IMR-90 (cell line): ENCODE measurements at places on chromosomes 11 and 22.

DNA sequence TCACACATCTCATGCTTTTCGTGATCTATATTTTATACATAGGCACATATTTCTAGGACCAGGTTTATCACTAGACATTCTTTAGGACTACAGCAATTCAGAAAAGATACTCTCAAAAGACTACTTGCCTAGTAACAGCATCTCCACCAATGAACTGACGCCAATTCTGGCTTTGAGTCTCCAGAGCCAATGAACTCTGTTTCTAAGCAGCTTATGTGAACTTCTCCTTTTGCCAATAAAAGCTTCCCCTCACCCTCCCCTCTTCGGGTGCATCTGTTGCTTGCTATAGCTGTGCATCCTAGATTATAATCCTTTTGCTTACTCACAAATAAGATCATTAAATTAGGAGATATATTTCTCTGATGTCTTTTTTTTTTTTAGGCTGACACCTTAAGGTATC, 11.4 kb upstream of the ANKK1 start:
- DNase-seq = peak; percentile 30

- no peak for DNase-seq
Observed at GRCh38 chr11:108847298-108847990, 182.6 kb downstream of the DDX10 start.

DNA sequence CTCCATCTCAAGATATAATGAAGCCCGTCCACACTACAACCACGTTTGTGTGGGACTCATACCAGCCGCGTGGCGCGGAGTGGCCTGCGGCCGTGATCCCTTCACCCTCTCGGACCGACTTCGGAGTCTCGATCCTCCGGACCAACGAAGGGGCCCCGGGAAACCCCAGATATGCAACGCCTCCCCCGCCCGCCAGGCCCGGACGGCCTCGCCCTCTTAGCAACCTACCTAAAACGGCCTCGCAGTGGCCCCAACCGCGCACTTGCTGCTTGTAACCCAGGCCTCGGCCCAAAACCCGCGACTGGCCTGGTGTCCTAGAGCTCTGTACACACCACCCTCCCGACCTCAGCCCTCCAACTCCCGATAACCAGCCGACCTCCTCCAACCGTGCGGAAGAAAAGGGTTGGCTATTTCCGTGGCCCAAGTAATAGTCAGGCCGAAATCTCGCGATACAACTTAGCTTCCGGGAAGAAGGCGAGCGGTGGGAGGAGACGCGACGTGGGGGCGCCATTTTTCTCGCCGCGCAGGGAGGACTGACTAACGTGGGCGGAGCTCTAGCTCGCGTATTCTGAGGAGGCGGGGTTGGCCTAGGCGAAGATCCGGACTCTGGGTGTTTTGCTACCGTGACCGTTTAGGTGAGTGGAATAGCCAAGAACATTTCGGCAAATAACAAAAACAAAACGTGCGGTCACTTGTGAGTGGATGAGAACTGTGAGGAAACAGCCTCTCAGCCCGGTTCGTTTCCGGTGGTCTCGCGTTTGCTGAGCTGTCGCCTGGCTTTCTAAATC, at the start of the genes C11orf54 and TAF1D:
Gene C11orf54, plus strand, starts transcription at position 579 of the 788 bp plus-strand sequence. CDS start 5,722 bp downstream, outside the sequence.
Gene TAF1D, minus strand, starts transcription at position 402 of the 788 bp plus-strand sequence. CDS start 2,191 bp downstream, outside the sequence.
- DNase-seq = peak; percentile 97

- peak; percentile 48 for DNase-seq
Observed at GRCh38 chr11:6419009-6419631, at the start of gene APBB1. Gene APBB1, minus strand, starts transcription at chr11:6419094. Its CDS starts 7,747 bp downstream, at chr11:6411347.

- DNase-seq = peak; percentile 90
Observed at GRCh38 chr11:696955-697491, 1.4 kb downstream of the TMEM80 start.

DNA sequence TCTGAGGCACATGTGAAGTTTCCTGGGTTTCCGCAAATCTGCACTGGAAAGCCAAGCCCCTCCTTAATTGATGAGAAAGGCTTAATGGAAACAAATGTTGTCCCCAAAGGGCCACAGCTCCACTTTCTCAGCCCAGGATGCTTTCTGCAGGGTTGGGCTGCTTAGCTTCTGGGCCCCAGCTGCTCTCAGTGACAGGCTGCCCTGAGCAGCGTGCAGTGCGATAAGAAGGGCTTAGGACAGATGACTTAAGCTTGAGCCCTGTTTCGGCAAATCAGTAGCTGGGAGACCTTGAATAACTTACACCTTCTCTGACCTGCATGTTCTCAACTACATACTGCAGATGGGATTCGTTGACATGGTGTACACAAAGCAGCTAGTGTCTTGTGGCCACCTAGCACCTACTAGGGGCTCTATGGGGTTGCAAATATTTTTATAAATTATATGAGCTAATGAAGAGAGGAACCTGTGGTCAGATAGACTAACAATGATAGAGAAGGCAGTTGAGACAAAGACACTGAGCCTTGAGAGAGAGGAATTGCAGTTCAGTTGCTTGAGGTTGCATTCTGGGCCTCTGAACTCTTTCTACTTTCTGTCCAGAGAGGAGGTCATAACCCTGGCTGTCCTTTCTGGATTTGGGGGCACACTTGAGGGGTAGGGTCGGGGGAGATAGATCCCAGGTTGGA, 11.5 kb downstream of the STX3 start:
- no peak for DNase-seq

DNA sequence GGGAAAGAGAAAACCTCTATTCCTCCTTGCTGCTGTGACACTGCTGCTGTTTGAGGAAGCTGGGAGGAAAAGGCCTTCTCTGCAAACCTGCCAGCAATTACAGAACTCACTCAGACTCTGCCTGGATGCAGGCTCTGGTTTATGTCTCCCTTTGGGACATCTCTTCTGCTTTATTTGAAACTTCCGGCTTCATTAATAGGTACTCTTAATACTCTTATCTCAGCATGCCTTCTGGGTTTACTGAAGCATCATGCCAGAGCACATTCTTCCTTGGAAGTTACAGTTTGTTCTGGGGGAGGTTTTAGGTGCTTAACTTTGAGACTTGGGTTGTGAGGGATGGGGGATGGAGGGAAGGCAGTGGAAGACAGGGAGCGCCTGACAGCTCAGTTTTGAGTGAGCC, 79.9 kb downstream of the NAV2 start:
- DNase-seq = no peak

DNA sequence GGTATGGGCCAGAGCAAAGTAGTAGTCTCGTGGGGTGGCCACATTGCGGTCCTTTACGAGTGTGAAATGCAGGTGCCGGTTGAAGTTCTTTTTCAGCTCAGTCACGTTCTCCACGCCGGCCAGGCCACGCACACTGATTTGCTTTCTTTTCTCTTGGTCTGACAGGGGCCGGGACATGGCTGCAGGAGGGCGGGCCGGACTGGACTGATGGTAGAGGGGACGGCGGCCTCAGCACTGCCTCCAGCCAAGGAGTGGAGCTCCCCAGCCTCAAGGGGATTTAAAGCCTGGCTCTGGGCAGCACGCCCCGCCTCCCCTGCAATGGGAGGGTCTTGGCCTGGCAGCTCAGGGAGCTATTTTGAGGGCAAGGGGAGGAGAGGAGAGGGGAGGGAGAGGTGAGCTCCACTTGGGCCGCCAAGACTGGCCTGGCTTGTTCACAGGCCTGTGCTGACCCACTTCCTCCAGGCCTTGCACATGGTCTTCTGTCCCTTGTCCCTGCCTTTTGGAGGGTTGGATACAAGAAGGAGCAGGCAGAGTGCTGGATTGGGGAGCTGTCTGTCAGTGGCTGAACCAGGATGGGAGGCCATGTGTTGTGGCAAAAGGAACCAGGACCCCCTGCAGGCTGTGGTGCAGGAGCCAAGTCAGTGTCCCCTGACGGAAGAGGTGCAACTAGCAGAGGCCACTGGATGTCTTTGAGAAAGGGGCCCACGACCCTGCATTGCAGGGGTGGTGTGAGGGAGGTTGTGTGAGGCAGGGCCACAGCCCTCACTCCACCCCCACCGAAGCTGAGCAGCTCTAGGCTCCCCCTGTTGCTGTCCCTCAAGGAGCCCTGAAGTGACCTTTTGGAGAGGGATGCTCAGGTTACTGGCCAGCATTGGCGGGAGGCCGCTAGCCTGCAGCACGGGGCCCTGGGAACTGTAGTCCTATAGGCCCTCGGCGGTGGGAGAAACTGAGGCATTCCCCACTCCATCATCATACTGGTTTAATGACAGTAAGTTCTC, at the start of gene PYGM:
Gene PYGM, minus strand, starts transcription at position 253 of the 998 bp plus-strand sequence. Its CDS starts 76 bp downstream, at position 177.
- DNase-seq = no peak

DNA sequence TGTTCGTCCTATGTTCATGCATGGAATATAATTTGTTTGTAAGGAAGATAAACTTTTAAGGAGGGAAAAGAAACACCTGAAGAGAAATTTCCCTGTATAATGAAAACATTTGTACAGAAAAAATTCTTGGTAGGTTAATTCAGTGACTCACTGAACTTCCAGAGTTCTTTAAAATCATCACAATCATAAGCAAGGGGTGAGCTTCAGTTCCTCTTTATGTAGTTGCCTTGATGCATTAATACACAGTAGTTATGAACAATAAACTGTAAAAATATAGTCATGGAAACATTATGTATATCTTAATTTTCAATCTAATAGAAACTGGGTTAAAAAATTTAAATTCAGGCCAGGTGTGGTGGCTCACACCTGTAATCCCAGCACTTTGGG, 1.1 kb upstream of the C11orf65 start:
- no peak for DNase-seq

DNA sequence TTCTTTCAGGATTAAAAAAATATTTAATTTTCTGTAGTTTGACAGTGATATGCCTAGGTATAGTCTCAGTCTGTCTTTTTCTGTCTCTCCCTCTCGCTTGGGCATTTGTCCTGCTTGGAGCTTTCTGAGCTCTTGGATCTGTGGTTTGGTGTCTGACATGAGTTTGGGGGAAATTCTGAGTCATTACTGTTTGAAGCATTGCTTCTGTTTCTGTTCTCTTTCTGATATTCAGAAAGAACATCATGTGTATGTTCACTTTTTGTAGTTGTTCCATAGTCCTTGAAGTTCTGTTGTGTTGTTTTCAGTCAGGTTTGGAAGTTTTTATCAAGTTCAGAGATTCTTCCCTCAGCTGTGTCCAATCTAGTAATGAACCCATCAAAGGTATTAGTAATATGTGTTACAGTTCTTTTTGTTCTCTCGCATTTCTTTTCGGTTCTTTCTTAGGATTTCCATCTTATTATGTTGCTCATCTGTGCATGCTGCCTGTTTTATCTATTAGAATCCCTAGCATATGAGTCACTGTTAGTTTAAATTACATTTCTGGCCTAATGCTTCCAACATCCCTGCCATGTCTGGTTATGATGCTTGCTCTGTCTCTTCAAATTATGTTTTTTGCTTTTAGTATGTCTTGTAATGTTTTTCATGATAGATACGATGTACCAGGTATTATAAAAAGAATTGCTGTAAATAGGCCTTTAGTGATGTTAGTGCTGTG, 48.4 kb downstream of the DDX10 start:
- peak; percentile 73 for DNase-seq

GRCh38 chr11:43746670-43747069, 66.1 kb downstream of the HSD17B12 start:
- no peak for DNase-seq

DNA sequence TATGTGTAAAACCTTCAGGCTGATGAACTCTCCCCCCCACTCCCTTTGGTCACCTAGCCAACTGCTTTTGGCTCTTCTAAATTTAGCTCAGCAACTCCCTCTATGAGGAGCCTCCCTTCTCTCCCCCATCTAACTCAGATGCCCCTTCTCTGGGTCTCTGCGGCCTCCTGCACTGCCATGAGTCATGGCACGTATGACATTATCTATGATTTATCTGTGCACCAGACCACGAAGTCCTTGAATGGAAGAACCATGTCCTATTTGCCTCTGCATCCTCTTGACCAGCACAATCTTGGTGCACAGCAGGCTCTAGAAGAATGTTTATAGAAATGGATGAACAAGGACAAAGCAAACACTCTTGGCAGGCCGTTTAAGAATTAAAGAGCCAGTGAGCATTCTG, 46.0 kb downstream of the RPL27A start:
- DNase-seq = peak; percentile 74

DNA sequence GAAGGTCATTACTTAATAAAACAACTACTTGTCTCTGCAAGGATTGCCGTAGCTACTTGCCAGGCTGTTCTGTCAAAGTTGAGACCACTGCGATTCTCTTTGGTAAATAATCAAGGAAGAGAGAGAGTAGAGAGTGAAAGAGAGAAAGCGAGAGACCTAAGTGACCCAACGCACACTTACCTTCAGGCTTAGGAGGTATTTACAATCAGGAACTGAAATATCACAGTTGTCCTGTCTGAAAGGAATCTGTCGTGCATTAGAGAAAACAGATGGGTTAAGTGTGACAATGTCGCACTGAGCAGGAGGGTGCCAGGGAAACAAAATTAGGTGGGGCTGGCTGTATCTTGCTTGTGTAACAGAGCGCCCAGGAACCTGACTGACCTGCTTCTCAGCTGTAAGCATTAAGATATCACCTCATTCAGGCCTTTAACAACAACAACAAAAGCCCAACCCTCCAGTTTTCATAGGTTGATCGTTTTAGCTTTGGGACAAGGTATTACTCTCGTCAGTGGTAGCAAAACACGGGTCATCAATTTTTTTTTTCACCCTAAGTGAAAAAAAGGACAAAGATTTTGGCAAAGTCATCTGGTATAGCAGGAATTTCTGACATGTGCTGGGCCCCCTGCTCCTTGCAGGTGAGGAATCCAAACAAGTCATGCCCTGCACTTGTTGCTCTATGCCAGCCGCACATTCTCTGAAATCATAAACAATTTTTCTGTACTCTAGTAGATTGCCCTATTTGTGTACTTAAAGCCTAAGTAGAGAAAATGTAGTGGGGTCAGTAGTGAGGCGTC, at the start of gene MUC15:
Gene MUC15, minus strand, starts transcription at position 403 of the 794 bp plus-strand sequence. CDS start 5,169 bp downstream, outside the sequence.
- DNase-seq = no peak

GRCh38 chr11:15875943-15876342, 480.4 kb downstream of the SOX6 start:
- DNase-seq = no peak
